ENCODE measurements at places on chromosomes 2 and 18. TPM values are rescaled to one million over a fixed set of nuclear protein-coding genes. Genes with fewer than 3 reads are reported as not detected.

GRCh38 chr18:80253236-80253635 is 5.9 kb upstream of the PARD6G start:
- DNase-seq: no peak

- DNase-seq: no peak
These were observed 29.2 kb upstream of the KCNS3 start for GRCh38 chr2:17849275-17849674.

The NT5DC4 gene
- not detected for total RNA-seq

- no peak for DNase-seq
These were observed 79.6 kb upstream of the UBXN4 start for GRCh38 chr2:135662088-135662487.

GRCh38 chr2:170368370-170368769 is 190.4 kb downstream of the MYO3B start:
- DNase-seq: no peak

DNA sequence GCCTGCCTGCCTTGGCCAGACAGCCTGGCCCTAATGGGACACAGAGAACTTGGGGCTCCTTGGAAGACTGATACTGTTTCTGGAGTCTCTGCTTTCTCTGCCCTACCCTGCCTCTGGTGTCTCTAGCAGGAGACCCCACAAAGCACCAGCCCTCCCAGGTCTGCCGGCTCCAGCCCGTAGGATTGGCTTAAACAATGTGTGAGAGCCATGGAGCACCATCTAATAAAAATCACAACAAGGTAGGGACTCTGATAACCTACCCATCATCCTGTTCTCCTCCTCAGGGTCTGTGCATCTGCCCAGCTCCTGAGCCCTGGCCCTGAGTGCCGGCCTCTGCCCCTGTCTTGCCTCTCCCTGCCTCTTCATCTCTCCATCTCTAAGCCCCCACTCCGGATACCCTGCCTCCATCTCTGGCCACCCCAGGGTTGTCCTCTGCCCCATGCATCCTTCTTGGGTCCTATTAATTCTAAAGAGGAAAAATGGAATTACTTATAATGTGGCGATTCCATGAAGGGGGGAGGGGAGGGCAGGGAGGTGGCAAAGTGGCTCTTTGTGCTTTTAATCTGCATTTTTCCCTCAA is 1.2 kb upstream of the ECEL1 start:
- DNase-seq: no peak

DNA sequence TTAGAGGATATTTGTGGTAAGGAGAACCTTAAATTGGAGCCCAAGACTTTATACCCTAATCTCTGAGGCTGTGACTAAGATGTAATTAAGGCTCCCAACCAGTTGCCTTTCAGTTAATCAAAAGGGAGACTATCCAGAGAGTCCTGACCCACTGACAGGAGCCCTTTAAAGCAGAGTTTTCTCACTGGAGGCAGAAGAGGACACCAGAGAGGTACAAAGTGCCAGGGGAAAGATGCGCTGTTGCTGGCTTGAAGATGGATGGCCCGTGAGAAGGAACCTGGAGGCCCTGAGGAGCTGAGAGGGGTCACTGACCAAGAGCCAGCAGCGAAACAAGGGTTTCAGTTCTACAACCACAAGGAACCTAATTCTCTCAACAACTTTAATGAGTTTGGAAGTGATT is 137.3 kb downstream of the TMEM131 start:
- DNase-seq: no peak

The TOGARAM2 gene
- total RNA-seq: 0.24 TPM
